ENCODE measurements at places on chromosomes 6 and 20. TPM values are rescaled to one million over a fixed set of nuclear protein-coding genes. Genes with fewer than 3 reads are reported as not detected.

DNA sequence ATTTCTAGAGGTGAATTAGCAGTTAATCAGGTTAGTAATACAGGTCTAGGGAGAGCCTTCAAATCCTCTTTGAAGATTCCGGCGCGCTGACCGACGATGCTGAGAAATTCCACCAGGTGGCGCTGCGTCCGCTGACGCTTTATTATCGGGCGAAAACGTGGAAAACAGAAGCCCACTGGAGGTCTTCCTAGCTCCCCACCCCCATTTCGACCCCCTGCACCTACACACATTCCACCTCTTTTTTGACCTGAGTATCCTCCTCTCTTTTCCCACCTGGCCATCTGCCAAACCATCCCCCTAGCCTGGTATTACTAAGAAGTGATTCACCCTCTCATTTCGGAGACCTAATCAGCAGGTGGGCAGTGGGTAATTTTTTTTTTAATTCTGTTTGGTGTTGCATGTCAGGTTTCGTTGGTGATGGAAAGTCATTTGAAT is 65.4 kb upstream of the RIN2 start:
- DNase-seq = peak; percentile 83

DNA sequence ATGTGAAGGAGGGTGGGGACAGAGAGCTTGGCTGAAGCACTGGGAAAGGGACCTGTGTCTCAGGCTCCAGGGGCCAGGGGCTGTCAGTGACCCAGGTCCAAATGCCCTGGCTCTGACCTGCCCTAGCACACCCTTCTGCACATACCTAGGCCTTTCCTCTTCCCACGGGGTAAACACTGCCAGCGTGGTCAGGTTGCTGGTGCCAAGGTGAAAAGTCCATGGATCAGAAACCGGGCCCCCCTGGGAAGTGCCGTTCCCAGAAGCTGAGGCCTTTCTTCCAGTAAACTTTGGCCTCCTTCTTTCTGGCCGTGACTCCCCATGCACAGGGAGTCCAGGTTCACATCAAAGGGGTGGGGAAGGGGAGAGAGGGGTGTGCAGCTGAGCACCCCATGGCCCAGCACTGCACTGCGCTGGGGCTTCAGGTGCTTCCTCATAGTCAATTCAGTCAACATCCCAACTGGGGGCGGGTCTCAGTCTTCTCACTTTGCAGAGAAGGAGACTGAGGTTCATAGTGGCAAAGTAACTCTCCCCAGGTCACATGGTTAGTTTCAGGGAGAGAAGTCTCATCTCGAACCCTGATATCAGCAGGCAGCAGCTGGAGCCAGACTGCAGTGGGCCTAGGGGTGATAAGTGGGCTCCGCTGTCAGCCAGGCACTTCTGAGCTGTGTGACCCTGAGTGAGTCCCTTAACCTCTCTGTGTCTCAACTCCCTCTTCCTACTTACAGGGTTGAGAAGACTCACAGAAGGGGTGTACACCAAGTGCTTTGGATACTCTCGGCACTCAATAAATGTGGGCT is 17.0 kb downstream of the PCK1 start:
- DNase-seq = no peak

DNA sequence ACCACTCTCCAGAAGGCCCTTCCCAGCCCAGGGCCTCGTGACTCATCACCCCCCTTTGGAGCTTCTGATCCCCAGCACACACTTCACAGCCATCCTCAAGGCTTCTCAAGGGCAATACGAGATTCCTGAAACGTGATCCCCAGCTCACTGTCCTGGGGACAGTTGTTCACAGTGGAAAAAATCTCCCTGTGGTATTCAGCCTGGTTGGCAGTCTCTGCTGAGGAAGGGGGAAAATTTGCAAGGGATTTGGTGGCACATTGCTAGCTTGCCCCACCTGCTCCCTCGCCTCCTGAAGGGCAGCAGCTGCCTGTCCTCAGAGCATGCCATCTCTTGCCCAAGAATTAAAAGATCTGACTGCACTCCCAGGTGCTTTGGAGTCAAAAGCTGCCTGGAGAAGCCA is 20.7 kb upstream of the PKHD1 start:
- no peak for DNase-seq

DNA sequence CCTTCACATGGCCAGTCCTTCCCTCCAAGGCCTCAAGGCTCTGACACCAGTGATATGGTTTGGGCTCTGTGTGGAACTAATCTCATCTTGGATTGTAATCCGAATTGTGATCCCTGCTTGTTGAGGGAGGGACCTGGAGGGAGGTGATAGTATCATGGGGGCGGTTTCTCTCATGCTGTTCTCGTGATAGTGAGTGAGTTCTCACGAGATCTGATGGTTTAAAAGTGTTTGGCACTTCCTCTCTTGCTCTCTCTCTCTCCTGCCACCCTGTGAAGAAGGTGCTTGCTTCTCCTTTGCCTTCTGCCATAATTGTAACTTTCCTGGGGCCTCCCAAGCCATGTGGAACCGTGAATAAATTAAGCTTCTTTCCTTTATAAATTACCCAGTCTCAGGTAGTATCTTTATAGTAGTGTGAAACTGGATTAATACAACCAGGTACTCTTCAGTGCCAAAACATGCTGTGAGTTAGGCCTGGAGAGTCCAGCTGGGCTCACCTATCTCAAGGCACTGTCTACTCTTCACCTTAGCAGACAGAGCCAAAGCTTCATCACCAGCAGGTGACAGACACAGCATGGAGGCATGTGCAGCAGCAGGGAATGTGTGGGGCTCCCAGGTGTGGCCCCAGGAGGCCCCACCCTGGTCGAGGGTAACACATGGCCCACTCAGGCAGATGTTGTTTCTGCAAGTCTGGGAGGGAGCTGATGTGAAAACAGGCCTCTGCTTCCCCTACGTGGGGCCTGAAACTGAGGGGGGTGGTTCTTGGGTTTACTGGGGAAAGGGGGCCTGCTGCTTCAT is 97.5 kb upstream of the CDYL start:
- no peak for DNase-seq

The CABLES2 gene
- polyA plus RNA-seq = 10.9 TPM

Data from right cardiac atrium (tissue), 5 donors.